ENCODE measurements at places on chromosomes 5 and 9.

DNA sequence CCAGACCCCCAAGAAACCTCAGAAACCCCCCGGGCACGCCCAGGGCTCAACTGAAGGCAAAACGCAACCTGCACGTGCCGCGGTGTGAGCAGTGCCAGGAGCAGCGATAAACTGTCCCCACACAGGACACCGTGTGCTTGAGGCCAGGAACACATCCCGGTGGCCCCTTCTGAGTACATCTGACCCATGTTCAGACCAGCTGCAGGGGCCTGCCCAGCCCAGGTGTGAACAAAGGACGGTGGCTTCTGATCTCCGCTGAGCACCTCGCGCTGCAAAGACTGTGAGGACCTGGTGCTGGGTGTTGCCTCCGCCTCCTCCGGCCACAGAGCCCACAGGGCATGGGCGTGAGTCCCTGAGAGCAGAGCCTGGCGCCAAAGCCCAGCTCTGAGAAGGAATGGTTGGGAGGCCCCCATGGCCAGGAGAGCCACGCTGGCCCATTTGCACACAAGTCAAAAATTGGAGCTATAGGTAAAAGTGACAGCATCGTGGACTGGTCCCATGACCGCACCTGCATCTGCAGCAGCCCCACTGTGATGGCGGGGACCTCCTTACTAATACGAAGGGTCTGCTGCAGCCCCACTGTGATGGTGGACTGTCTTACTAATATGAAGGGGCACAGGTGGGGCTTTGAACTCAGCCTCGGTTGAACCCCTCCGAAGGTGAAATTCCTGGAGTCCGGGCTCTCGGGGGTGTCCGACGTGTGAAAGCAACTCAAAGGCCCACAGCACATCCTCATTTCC is 31.5 kb downstream of the NDUFS6 start:
- no peak for DNase-seq

DNA sequence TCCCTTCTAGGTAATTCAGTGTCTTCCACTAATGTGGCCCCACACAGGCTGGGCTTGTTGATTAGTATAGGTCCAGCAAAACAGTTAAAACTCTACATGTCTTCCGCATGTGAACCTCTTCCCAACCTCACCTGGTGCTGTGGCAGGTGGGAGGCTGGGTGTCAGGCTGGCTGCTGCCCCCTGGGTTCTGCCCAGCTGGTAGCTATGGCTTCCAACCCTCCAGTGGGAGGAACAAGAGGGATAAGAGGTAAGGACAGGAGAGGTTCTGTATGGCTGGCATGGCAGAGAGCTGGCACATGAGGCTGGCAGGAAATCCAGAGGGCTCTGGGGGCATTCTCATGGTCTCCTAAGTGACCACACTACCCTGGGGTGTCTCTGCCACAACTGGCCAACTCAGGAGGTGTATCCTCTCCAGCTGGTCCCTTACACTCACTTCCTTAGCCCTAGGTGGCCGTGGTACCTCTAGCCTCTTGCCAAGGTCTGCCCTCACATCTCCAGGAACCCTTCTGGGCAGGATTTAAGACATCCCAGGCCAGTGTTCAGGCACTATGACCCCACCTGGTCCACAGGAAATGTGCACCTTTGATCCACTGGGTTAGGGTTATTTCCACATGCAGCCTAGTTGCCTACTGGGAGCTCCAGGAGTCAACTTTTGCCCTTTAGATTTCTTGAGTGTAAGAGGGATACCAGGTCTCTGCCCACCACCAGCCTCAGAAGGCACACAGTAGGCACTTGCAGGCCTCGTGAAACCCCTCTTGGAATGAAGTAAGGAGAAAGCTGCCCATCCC is 41.7 kb downstream of the AHRR start:
- DNase-seq: no peak

- no peak for DNase-seq
These were observed 111.8 kb upstream of the SLC44A1 start for GRCh38 chr9:105132606-105133005.

DNA sequence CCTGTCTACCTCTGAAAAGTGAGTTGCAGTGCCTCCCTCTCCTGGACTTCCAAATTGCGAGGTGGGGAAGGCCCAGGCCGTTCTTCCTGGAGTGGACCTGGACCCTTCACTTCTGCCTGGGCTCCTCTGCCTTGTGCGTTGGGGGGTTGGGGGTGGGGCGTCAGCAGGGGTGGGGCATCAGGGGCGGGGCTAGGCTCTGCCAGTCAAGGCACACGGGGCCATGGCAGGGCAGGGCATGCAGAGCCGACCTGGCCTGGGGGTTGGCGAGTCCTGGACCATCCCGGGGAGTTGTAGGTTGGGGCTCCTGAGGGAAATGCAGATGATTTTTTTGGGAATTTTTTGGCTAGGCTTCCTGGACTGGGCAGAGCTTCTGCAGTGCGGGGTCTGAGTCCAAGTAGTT is 87.1 kb downstream of the EHMT1 start:
- no peak for DNase-seq

GRCh38 chr5:54624805-54625568 is 107.4 kb downstream of the SNX18 start:
- no peak for DNase-seq

DNA sequence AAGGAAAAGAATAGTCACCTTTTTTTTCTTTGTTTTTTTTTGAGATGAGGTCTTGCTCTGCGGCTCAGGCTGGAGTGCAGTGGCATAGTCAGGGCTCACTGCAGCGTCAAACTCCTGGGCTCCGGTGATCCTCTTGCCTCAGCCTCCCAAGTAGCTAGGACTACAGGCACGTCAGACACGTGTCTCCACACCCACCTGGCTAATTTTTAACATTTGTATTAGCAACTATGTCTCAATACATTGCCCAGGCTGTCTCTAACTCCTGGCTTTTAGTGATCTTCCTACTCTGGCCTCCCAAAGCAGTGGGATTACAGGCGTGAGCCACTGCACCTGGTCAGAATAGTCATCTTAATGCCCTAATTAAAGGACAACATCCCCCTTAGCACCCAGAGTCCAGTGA is 54.4 kb upstream of the CTSL start:
- DNase-seq: no peak
